ENCODE measurements at places on chromosomes 13 and 19.

- no peak for DNase-seq
These were observed 11.9 kb upstream of the FRY start for GRCh38 chr13:32019612-32020233.

DNA sequence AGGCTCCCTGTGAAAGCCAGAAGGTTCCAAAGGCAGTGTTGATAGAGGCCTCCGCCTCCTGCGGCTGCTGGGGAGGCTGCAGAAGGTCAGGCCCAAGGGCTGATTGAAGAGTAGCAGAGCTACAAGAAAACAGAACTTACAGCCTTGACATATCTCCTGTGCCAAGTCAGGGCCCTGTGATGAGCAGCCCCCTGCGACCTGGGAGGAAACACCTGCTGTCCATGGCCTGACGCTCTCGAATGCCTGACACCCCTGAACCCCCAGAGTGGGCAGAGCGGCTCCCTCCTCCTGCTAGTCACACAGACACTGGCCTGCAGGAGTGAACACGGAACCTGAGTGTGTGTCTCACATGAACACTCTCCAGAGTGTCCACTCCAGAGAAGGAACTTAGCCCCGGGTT, 38.2 kb upstream of the TUBGCP3 start:
- DNase-seq: no peak

DNA sequence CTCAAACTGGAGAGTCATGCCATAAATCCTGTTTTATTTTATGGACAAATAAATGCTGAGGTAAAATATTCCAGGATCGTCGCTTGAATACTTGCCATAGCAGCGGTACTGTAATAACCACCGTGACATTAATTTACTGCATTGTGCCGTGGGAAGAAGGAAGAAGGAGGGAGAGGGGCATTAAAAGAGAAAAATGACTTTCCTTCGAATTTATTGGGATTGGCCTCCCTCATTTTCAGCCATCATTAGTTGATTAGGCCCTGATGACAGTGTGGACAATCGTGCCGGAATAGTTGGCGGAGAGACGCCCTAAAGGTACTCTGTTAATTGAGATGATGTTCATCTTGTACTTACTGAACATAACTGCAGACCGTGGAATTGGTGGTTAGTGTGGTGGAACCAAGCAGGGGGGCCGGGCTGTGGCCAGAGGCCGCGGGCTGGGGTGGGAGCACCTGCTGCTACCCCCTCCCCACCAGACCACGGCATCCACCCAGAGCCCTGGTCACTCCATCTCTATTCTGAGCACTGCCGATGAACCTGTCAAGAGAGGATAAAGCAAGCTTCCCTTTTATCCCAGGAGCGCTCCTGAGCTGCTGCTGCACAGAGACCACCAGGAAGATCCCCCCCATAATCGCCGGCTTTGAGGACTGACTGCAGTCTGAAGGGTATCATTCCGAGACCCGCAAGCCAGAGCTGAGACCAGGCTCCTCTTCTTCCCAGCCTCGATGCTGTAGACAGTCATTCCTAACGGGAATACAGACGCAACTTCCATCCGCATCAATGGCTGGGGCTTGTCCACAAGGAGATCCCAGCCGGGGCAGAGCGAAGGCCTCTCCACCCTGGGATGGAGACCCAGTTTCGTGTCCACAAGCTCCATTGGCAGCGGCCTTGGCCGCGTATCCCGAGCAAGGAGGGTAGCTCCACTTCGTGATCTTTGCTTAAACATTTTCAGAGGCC, 168.3 kb upstream of the TSHZ3 start:
- no peak for DNase-seq

DNA sequence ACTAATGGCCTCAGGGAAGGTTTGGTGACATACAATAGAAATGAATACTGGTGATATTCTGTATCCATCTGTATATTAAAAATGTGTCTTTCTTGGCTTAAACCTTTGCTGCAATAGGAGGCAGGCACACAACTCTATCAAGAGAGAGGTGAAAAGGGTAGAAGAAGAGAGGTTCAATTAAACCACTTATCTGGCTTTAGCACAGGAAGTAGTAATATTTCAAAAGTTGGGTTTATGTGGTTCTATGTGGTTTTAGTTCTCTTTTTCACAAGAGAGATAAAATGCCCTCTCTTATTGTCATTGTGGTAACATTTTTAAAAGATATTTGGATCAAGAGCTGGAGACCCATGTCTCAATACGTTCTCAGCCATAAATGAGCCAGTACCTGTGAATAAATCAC, 146.2 kb upstream of the FNDC3A start:
- DNase-seq: no peak
